ENCODE measurements at places on chromosomes 7 and 10.

DNA sequence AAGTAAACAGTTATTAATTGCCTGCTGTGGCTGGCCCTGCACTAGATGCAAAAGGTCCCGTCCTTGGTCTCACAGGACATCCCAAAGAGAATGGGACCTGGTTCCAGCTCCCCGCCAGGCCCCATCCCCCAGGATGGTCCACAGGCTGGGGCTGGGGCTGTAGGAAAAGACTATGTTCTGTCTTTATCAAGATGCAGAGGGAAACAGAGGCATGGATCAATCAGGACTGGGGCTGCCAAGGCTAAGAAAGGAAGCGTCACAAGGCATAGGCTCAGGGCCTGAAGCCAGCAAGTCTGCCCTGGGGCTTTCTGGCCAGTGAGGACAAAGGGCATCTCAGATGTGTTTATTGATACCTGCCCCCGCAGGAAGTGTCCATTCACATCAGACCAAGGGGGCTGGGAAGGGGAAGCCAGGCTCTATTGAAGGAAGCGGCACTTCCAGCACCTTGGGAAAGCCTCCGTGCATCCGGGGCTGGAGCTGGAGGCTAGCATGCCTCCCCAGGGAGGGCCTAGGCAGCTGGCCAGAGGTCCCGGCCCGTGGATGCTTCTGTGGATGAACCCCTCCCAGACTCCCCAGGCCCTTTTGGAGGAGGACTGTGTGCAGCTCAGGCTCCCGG is 5.8 kb downstream of the VSIR start:
- peaks cover 38% of the 10 kb centered on the region for H3K4me1 ChIP-seq
- no peaks in the 10 kb centered on the region for H3K36me3 ChIP-seq
- no peak overlapping the region for H3K4me3 ChIP-seq
- no peak for DNase-seq
- no peaks in the 10 kb centered on the region for H3K27me3 ChIP-seq

DNA sequence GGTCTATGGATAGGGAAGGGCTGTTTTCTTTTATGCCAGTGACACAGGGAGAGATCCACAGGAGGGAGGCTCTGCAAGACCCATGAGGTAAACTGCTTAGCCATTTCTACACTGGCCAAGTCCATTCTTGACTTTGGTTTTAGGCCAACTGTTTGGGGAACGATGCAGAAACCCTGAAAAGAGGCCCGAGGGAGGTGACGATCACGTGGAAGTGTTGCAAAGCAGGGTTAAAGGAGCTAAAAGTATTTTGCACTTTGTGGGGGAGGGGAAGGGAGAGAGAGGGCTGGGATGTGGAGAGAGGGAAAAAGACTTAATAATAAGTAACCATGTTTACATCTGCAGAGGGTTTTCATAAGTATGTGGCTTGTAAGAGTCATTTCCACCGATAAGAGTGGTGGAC is 239.7 kb downstream of the EMX2 start:
- H3K27me3 ChIP-seq = no peaks in the 10 kb centered on the region
- H3K27ac ChIP-seq = no peak overlapping the region
- DNase-seq = no peak
- no peak overlapping the region for H3K4me3 ChIP-seq
- H3K4me1 ChIP-seq = no peaks in the 10 kb centered on the region

- H3K27ac ChIP-seq = no peak overlapping the region
- H3K36me3 ChIP-seq = no peaks in the 10 kb centered on the region
- DNase-seq = no peak
- H3K27me3 ChIP-seq = no peaks in the 10 kb centered on the region
- H3K4me1 ChIP-seq = peaks cover 6% of the 10 kb centered on the region
- no peak overlapping the region for H3K4me3 ChIP-seq
Measured at GRCh38 chr7:88075216-88075615, 141.2 kb downstream of the ADAM22 start.

DNA sequence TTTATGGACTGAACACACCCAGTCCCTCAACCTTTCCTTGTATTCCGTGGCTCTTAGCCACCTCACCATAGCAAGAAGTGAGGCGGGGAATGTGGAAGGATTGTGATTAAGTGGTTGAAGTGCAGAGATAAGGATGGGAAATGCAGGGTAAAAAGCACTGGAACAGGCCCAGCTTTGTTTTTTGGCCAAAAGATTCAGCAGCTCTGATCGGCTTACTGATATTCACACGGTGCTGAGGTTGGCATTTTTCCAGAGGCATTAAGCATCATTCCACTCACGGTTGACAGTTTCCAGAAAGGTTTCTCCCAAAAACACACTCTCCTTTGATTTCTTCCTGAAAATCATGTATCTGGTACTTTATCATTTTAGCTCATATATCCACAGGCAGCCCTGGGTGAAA is 544.2 kb downstream of the CNTNAP2 start:
- H3K27me3 ChIP-seq = no peaks in the 10 kb centered on the region
- H3K4me3 ChIP-seq = no peak overlapping the region
- no peaks in the 10 kb centered on the region for H3K36me3 ChIP-seq
- no peaks in the 10 kb centered on the region for H3K4me1 ChIP-seq
